ENCODE measurements at places on chromosomes 2 and 18. TPM values are rescaled to one million over a fixed set of nuclear protein-coding genes. Genes with fewer than 3 reads are reported as not detected.

PPP4R3B gene
- total RNA-seq: 68.4 TPM

AGAP1 gene
- not detected for total RNA-seq

CFAP65 gene
- not detected for total RNA-seq

ARL4C gene
- total RNA-seq: 18.9 TPM

FAM228B gene
- total RNA-seq: 9.6 TPM

MARCHF4 gene
- total RNA-seq: not detected

SNTG2 gene
- total RNA-seq: not detected

ALK gene
- total RNA-seq: not detected

POMC gene
- not detected for total RNA-seq

ZBTB7C gene
- total RNA-seq: not detected

TUBA3E gene
- total RNA-seq: not detected
